ENCODE measurements at places on chromosomes 7 and 10.

DNA sequence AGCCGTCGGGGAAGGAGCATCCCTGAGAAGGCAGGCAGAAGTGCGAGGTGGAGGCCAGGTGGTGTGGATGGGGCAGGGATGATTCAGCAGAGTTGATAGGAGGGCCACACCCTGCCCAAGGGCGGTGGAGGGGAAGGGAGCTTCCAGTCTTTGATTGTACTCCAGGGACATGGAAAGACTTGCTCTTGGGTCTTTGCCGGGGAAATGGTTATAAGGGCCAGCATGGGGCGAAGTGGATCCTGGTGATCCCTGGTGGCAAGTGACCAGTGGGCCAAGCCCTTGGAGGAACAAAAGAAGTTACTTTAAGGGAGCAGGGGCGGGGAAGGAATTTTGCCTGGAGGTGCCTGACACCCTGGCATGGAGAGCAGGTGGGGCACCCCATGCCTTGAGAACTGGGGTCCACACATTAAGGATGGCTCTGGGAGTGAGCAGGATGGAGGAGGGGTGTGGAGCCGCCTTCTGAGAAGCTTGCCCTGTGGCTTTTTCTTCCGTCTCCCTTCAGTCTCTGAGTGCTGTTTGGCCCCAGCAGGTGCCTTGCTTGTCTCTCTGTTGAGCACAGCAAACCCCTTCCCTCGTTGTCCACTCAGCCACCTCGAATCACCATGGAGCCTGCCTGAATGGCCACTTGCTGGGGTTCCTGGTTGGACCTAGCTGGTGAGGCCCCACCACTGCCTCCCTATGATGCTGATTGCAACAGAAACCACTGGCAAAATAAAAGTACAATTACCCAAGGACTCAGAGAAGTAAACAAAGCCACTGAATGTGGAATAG is 83.9 kb downstream of the RAMP3 start:
- DNase-seq, result no peak

DNA sequence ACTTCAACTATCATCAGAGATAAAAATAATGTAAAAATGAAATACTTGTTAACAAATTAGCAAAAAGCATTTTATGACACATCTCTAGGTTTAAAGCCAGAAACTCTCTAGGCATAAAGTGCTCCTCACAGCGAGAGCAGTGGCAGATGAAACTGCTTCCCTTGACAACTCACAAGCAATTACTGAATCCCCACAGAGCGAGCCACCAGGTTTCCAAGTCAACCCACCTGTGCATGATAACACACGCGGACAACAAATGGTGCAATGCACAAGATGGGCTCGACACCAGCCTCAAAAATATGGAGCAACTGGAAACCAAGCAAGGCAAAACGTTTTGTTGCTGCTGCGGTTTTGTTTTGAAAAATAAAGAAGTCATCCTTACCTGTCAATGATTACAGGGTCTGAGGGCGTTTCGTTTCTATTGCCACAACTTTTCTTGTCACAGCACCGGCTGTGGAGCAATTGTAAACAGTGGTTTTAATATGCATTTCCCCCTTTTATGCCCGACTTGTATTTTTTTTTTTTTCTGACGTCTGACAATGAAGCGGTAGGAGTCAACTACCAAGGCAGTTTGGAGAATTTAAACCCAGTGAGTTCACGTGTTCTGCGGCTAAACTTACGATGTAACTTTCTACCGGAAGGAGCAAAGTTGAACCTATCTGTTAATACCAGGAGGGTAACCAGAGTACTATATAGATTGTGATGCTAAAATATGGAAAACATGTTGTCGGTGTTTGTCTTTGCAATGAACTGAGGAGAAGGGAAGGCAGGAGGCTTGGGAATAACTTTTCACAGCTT is 7.0 kb downstream of the EBF3 start:
- no peak for DNase-seq

DNA sequence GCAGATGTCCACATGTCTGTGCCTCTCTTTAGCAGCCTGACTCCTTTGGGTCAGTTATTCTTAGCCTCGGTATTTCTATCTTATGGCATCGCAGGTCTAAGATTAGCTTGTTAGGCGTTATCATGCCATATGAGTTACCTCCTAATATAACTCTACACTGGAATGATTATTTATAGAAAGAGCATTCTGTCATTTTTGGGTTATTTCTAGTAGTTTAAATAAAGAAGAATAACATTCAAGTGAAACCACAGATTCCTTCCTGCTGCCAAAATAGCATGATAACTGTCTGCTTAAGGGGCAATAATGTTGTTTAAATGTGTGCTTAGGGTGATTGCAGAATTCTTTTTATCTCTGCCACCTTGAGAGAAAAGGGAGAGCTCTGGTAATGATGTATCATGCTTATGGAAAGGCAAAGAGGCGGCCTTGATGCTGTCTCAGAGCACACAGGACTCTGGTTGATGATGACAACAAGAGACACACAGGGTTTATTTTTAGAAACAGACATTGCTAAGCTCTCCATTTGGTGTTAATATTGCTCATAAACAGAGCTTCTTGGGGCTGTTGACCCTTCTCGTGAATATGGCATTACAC is 10.4 kb downstream of the HDAC9 start:
- DNase-seq, result peak; percentile 65

GRCh38 chr7:118183428-118183785 is 557 bp upstream of the LSM8 start:
- peak; percentile 2 for DNase-seq

GRCh38 chr7:103987451-103987850 is 2.0 kb downstream of the RELN start:
- peak; percentile 33 for DNase-seq

GRCh38 chr10:88455831-88456230 is 127.3 kb downstream of the RNLS start:
- DNase-seq, result no peak

GRCh38 chr10:79202188-79203013 is 133.6 kb downstream of the ZMIZ1 start:
- no peak for DNase-seq

DNA sequence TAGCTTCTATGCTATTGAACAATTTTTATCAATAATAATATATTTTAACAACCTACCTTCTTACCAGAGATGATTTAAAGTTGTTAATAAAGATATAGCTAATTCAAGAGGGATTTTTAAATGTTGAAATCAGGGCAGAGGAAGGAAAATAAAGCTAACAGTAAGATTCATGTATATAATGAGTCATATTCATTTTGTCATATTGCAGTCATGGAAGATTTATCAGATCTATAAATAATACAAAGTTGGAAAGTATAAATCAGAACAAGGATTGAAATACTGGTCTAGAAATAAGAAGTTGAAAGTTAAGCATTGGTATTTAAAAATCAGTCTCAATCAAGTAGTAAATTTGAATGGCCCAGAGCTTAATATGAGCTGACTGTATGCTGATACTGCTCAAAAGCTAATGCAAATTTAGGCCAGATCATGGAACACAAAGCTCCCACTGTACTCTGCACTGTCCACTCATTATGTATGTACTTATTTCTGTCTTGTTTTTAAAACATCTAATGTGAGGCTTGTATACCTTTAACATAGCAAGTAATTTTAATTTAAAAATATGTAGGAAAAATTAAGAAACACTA is 196.9 kb downstream of the ZEB1 start:
- DNase-seq, result no peak

GRCh38 chr10:60316029-60316428 is 73.6 kb downstream of the ANK3 start:
- no peak for DNase-seq

DNA sequence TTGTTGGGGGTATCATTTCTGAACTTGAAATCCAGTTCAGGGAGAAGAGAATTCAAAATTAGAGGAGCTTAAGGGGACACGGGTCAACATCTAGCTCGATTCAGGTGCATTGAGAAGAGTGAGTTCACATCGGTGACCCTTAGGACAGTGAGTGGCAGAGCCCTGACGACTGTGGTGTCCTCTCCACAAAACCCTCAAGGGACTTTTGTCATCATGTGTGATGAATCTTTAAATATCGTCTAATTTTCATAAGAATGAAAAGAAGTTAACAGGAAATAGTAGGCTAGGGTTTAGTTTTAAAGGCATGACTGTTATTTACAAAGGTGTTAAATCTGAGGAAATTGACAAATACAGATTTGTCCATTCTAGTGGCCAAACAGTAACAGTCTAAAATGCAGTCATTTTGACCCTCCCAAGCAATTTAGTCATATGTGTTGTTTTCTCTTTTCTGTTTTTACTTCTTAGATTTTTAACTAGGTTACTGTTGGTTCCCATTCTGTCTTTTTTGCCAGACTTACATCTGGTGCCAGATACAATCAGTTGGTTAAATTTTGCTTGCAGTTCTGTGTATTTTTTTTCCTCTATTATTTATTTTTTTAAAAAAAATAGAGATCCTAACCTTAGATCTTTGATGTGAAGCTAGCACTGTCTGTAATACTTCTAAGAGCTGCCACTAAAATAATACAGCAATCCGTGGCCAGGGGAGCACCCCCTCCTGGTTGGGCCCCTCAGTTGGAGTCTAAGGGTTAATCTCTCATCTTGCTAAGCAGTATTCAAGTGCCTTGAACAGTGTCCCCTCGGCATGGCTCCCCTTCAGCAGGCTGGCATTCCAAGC is 34.9 kb upstream of the SH2B2 start:
- no peak for DNase-seq

- DNase-seq, result no peak
Observed at GRCh38 chr7:151069841-151070573, 10.6 kb downstream of the FASTK start.

- no peak for DNase-seq
Observed at GRCh38 chr10:10804998-10805740, 212.5 kb upstream of the CELF2 start.

DNA sequence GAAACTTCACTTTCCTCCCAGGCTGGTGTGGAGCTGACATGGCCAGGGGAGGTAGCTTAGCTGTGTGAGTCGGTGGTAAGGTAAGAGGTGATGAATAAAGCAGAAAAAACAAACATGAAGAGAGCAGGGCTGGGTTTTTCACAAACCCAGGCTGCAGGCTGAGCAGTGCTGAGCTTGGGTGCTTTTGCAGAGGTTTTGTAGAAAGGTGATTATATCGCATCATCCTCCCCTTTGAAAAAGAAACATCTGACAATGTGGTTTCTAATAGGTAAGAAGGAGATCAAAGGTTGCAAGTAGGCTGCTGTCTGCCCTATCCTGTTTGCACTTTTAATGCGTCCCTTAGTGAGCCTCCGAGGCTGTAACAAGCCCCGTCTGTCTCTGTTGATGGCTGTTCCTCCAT is 69.6 kb upstream of the GRM8 start:
- no peak for DNase-seq

- no peak for DNase-seq
Observed at GRCh38 chr10:72334196-72334824, 20.4 kb downstream of the DNAJB12 start.

DNA sequence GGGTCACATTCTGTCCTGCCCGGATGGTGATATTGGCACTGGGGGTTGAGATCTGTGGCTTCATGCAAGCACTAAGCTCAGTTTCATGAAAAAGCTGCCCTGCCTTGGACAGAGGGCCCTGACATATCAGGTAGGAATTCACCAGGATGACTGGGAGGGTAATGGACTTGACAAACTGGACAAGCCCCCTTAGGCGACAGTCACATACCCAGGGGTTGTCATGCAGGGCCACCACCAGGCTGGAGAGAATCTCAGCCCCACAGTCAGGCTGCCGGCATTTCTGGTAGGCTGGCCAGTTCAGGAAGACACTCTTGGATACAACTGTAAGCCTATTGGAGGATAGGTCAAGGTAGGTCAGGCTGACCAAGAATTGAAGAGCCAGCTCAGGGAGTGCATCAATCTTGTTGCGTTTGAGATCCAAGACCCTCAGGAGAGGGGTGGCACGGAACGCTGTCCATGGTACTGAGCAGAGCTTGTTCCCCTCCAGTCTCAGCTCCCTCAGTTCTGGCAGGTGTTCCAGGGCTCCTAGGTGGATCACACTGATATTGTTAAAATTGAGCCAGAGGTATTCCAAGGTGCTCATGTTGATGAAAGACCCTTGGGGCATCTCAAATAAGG is 824 bp downstream of the LRIT2 start:
- no peak for DNase-seq

GRCh38 chr10:117429643-117430265 is 54.5 kb upstream of the PDZD8 start:
- DNase-seq, result no peak

DNA sequence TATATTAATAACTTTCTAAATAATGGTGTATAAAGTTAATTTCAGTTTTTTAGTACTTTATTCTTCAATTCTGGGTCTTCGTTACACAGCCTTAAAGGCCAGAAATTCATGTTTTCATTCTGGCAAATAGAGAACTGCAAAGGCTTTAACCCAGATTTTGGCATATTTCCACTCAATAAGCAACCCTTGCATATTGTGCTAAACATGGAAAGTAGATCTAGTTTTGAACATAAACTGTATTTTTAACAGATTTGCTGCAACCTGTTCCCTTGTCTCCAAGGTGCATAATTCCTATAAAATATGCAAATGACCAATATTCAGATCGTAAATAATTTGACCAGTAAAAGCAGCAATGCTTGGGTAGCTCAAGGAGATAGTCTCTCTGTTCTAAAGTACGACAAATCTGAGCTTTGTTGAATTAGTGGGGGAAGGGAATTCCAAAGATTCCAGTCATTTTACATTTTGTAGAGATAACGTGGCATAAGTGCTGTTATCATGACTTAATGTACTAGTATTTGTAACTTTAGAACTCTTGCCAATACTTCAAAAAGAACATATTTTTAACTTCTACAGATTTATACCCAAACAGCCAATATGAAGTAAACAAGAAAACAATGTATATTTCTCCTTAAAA is 46.4 kb upstream of the RSBN1L start:
- no peak for DNase-seq

- no peak for DNase-seq
Observed at GRCh38 chr7:55112056-55112455, 93.2 kb downstream of the EGFR start.

- DNase-seq, result no peak
Observed at GRCh38 chr10:126242397-126243260, 145.6 kb downstream of the ADAM12 start.

GRCh38 chr10:102247734-102248133 is 2.4 kb downstream of the GBF1 start:
- no peak for DNase-seq

- no peak for DNase-seq
Observed at GRCh38 chr10:30058570-30059132, 735 bp downstream of the JCAD start.

- DNase-seq, result no peak
Observed at GRCh38 chr10:6601246-6601805, 21.2 kb upstream of the PRKCQ start.

GRCh38 chr10:82981137-82981723 is 1106.2 kb downstream of the NRG3 start:
- DNase-seq, result no peak

DNA sequence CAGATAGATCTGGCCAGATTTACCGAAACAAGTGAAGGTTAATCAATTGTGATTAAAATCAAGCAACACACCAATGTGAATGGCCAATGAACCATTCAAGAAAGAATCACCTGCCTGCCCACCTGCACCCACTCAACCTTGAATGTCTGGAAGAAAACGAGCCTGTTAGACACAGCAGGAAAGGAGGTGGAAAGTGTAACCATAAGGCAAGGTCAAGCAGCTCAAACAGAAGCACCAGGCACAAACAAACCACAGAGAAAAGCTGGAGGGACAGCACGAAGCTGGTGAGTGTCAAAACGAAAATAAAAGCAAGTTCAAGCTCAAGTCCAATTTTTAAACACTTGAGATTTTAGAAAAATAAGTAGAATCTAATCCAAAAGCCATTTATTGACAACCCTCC is 64.9 kb downstream of the STEAP1B start:
- no peak for DNase-seq
